ENCODE measurements at places on chromosomes 2 and 18. TPM values are rescaled to one million over a fixed set of nuclear protein-coding genes. Genes with fewer than 3 reads are reported as not detected.

DNA sequence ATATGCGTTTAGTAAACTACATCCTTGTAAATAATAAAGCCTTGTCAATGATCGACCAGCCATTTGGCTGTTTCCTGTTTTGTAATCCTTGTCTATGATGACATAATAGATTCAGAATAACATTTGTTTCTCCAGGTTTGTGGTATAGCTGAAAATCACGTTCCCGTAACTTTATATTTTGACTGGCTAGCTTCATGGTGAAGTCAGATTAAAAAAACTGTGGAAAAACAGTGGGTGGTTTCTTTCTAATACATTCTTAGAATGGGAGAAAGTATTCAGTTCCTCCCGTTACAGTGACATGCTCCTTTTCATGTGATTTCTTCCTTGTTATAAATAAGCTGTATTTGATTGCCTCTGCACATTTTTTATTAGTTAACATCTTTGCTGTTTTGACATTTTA is 366.9 kb downstream of the NYAP2 start:
- H3K4me3 ChIP-seq = no peak overlapping the region
- H3K27me3 ChIP-seq = no peaks in the 10 kb centered on the region
- H3K4me1 ChIP-seq = no peaks in the 10 kb centered on the region
- no peak for DNase-seq
- no peaks in the 10 kb centered on the region for H3K36me3 ChIP-seq

DNA sequence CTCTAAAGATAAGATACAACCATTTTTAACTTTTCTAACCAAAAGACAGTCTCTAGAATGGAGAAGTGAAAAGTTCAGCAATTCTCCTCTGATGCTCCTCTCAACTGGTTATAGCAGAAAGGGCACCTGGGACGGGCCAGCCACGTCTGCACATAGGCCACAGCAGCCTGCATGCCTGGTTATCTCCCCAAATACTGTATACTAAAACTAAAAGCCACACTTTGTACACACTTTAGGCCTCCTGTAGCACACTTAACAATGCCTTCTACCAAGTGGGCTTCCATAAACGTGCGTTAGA is 179.1 kb downstream of the ANKRD44 start:
- peaks cover 82% of the 10 kb centered on the region for H3K4me1 ChIP-seq
- peak overlapping the region; percentile 0 for H3K27ac ChIP-seq
- no peak overlapping the region for H3K4me3 ChIP-seq
- H3K36me3 ChIP-seq = peaks cover 35% of the 10 kb centered on the region

ZNF516 gene
- total RNA-seq = 4.8 TPM

ZNF385B gene
- total RNA-seq = not detected

GRCh38 chr2:8666581-8666980 is 15.3 kb upstream of the ID2 start:
- no peak overlapping the region for H3K4me3 ChIP-seq
- no peak for DNase-seq
- H3K27me3 ChIP-seq = peaks cover under 1% of the 10 kb centered on the region
- no peak overlapping the region for H3K27ac ChIP-seq
- H3K36me3 ChIP-seq = no peaks in the 10 kb centered on the region
- H3K4me1 ChIP-seq = peaks cover 6% of the 10 kb centered on the region

ZAP70 gene
- 160 TPM for total RNA-seq

- no peaks in the 10 kb centered on the region for H3K36me3 ChIP-seq
- H3K27me3 ChIP-seq = no peaks in the 10 kb centered on the region
- peak; percentile 67 for DNase-seq
- H3K4me3 ChIP-seq = no peak overlapping the region
These were observed 851 bp downstream of the EIF2AK3 start for GRCh38 chr2:88626171-88627054.

DNA sequence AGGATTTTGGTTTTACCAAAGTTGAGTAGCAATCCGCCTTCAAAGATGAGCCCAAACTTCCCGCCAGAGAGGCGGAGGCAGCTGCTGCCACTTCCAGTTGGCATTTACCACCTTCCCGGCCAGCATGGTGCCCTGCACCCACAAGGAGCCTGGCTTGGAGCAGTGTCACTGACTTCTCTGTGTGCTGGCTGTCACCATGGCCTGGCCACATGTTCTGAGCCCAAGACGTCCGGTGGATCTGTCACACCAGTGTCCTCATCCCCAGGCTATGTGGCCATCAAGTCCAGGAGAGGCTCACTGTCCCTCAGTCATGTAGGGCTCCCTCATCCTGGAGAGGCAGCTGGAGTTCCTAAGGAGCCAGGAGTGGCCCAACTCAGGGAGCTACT is 100.6 kb downstream of the ACKR3 start:
- H3K4me1 ChIP-seq = no peaks in the 10 kb centered on the region
- H3K27ac ChIP-seq = no peak overlapping the region
- peaks cover 9% of the 10 kb centered on the region for H3K27me3 ChIP-seq
- DNase-seq = no peak
- H3K4me3 ChIP-seq = no peak overlapping the region

DNA sequence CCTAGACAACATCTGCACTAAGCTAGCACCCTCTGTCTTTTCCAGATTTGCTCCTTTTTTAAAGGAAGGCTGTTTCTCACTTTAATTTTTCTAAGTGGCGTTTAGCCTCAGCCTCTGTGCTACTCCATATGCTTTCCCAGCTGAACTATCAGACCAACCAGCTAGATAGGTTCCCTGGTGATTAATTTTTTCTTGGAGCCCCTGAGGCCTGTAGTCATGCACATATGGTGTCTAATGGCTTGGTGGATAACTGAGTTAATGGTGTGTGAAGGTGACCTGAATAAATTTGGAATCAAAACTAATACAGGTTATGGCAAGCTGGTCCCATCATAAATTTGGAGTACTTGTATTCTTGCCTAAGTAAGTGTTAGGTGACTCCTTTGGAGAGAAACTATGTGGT is 135.5 kb downstream of the MGAT5 start:
- H3K27ac ChIP-seq = no peak overlapping the region
- H3K4me3 ChIP-seq = no peak overlapping the region
- H3K4me1 ChIP-seq = peaks cover 15% of the 10 kb centered on the region
- no peaks in the 10 kb centered on the region for H3K27me3 ChIP-seq

ATOH8 gene
- not detected for total RNA-seq

GRCh38 chr2:30421026-30421603 is 25.9 kb upstream of the LCLAT1 start:
- no peaks in the 10 kb centered on the region for H3K27me3 ChIP-seq
- H3K4me1 ChIP-seq = peaks cover 37% of the 10 kb centered on the region
- peak overlapping the region; percentile 91 for H3K27ac ChIP-seq

- H3K27ac ChIP-seq = no peak overlapping the region
- H3K36me3 ChIP-seq = no peaks in the 10 kb centered on the region
- no peak overlapping the region for H3K4me3 ChIP-seq
- no peaks in the 10 kb centered on the region for H3K27me3 ChIP-seq
- DNase-seq = no peak
These were observed 294.3 kb upstream of the SETBP1 start for GRCh38 chr18:44386401-44386800.

GRCh38 chr2:9001229-9001628 is 2.3 kb downstream of the MBOAT2 start:
- H3K36me3 ChIP-seq = no peaks in the 10 kb centered on the region
- DNase-seq = no peak
- H3K4me1 ChIP-seq = peaks cover 16% of the 10 kb centered on the region
- peaks cover 6% of the 10 kb centered on the region for H3K27me3 ChIP-seq
- no peak overlapping the region for H3K4me3 ChIP-seq

LRP2 gene
- total RNA-seq = 0.27 TPM

ESPNL gene
- 0.14 TPM for total RNA-seq

- no peak overlapping the region for H3K4me3 ChIP-seq
- H3K4me1 ChIP-seq = no peaks in the 10 kb centered on the region
- H3K27me3 ChIP-seq = peaks cover 9% of the 10 kb centered on the region
These were observed 57.8 kb downstream of the CYB5A start for GRCh38 chr18:74233933-74234325.

NPHP1 gene
- total RNA-seq = 1.9 TPM

DNA sequence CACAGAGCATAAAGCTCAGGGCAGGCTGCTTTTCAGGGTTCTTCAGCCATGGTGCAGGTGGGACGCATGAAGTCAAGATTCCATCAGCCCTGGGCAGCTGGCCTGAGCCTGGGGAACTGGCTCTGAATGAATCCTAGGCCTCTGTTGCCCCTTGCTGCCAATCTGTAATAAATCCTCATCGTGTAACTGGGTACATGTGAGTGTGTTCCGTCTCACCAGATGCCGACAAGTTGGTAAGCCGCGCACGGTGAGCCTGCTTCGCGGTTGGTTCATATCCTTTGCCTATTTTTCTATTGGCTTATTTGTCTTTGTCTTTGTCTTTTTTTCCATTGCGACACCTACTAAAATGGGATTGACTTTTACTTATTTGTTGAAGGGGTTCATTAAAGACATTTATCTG is 27.7 kb downstream of the B3GNT7 start:
- H3K36me3 ChIP-seq = no peaks in the 10 kb centered on the region
- no peak for DNase-seq
- H3K27me3 ChIP-seq = no peaks in the 10 kb centered on the region
- peaks cover 17% of the 10 kb centered on the region for H3K4me1 ChIP-seq
- no peak overlapping the region for H3K4me3 ChIP-seq
- H3K27ac ChIP-seq = no peak overlapping the region

WDR75 gene
- total RNA-seq = 68.8 TPM

DNA sequence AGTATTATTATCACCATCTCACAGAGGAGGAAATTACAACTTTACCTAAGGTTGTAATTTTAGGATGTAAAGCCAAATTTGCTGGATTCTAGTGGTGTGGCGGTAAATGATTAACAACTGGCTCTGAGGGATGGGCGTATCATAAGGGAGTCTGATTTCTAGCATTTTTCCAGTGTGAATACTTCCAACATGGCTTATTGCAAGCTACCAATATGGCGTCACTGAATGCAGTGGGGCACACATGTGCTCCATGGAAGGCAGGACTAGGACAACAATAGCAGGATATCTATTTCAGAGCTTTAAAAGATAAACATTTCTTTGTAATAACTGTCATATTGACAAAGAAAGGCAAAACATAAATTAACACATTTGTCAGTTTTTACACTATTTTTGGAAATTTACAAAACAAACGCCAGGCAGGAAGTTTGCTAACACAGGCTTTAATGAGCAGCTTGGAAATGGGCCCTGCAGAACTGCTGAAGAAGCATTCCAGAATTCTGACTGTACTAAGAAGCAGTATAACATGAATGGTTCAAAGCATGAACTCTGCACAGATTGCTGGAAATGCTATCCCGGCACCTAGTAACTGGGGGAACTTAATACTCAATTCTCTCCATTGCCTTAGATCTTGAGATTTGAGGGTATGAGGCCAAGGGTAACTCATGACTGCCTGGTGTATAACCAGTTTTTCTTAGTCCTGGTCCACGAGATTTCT is 439.3 kb upstream of the MAP2 start:
- H3K27me3 ChIP-seq = no peaks in the 10 kb centered on the region
- no peaks in the 10 kb centered on the region for H3K36me3 ChIP-seq
- no peak for DNase-seq

CD8B2 gene
- total RNA-seq = 0.07 TPM

- no peak overlapping the region for H3K27ac ChIP-seq
- H3K4me3 ChIP-seq = no peak overlapping the region
- peaks cover 25% of the 10 kb centered on the region for H3K27me3 ChIP-seq
- no peak for DNase-seq
- no peaks in the 10 kb centered on the region for H3K36me3 ChIP-seq
These were observed 5.8 kb upstream of the OSBPL6 start for GRCh38 chr2:178188466-178188865.

NOSTRIN gene
- total RNA-seq = not detected

DNA sequence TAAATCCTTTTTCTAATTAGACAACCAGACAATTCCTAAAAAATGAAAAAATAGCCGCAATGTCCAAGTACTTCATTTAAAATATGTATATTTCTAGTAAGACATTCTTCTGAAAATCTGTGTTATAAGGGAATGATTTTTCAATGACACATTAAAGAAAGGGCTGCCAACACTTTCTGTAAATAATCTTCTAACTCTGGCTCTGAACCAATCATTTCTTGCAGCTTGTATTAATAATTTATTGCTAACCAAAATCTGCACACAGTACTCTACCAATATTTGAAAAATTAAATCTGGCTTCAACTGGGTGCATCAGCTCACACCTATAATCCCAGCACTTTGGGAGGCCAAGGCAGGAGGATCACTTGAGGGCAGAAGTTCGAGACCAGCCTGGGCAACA is 8.3 kb downstream of the NFU1 start:
- peaks cover 7% of the 10 kb centered on the region for H3K36me3 ChIP-seq
- H3K27ac ChIP-seq = no peak overlapping the region
- H3K4me3 ChIP-seq = no peak overlapping the region
- no peaks in the 10 kb centered on the region for H3K27me3 ChIP-seq
- no peak for DNase-seq
- peaks cover 3% of the 10 kb centered on the region for H3K4me1 ChIP-seq
